Stimulated activated CD4-positive, alpha-beta T cell treated with anti-CD3 and anti-CD28 coated beads, Interleukin-1b, Interleukin-23, amount 100 ng/mL, for 1 hour (primary cell): ENCODE measurements at places on chromosomes 3 and 15.

- DNase-seq: no peak
These were observed 199.6 kb upstream of the NAALADL2 start for GRCh38 chr3:174659511-174659910.

GRCh38 chr15:39621210-39621609 is 40.3 kb downstream of the THBS1 start:
- no peak for DNase-seq

DNA sequence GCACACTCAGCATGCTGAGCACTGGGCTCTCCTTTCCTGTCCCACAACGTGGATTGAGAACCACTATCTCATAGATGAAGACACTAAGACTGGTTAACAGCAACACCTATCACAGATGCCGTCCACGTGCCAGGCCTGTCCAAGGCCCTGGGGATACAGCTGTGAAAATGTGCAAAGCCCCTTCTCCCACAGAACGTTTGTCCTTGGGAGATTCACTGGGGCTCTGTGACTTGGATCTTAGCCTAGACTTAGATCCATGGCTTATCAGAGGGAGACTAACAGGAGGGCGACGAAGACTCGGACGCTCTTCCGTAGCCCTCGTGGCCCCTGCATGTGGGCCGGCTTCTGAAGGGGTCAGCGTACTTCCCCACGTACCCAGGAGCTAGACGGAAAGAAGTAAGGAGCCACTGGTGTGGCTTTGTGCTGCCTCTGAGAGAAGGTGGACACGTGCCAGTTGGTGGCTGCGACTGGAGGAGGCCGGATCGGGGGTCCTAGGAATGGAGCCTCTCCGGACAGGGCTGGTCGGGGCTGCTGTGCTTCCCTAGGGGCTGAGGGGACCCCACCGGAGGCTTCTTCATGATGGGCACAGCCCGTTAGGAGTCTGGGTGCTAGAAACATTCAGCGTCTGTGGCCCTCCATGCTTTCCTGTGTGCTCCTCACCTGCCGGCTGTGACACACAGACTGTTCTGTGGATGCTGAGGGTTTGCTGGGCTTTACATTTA is 964 bp downstream of the NRROS start:
- DNase-seq: no peak

GRCh38 chr3:124558991-124559845 is 171.0 kb upstream of the UMPS start:
- no peak for DNase-seq

- DNase-seq: no peak
These were observed 9.2 kb upstream of the ACSBG1 start for GRCh38 chr15:78243491-78243941.

GRCh38 chr3:56111606-56112304 is 356.5 kb downstream of the ERC2 start:
- no peak for DNase-seq

GRCh38 chr3:150136242-150136641 is 165.5 kb upstream of the PFN2 start:
- DNase-seq: no peak

GRCh38 chr15:50075319-50075718 is 43.7 kb downstream of the ATP8B4 start:
- DNase-seq: no peak

DNA sequence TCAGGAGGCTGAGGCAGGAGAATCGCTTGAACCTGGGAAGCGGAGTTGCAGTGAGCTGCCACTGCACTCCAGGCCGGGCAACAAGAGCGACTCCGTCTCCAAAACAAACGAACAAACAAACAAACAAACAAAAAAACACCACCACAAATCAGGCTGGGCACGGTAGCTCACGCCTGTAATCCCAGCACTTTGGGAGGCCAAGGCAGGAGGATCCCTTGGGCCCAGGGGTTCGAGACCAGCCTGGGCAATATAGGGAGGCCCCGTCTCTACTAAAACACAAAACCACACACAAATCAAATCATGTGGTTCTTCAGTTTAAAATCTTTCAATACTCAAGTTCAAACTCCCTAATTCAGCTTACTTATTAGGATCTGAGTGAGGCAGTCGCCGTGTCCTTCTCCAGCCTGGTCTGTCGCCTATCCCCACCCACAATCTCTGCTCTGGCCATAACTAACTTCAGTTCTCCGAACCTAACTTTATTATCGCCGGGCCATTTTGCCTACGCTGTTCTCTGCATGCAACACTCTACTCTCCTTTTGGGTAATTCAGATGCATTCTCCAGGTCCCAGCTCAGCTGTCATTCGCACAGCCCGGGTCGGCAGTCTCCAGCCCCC is 660 bp upstream of the RTF1 start:
- no peak for DNase-seq

DNA sequence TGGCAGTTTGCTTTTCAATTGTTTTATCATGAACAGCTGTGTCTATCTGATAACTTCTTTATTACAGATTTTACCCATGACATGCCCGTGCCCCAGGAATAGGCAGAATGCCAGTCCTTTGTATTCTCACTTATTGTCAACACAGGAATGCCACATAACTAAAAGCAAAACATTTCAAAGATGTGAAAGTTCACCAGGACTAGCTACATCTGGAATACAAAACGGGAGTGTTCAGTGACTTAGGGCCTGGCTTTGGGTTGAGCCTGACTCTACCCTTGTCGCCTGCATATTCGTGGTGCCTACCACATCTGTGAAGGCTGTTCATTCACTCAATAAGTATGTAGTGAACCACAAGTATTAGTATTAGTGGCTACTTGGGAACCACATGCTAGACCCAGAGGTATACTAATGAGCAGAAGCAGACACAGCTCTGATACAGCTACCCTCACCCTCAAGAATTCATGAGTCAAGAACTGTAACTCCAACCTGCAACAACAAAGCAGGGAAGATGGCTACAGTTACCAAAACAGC is 2.9 kb downstream of the TNFSF10 start:
- DNase-seq: no peak

DNA sequence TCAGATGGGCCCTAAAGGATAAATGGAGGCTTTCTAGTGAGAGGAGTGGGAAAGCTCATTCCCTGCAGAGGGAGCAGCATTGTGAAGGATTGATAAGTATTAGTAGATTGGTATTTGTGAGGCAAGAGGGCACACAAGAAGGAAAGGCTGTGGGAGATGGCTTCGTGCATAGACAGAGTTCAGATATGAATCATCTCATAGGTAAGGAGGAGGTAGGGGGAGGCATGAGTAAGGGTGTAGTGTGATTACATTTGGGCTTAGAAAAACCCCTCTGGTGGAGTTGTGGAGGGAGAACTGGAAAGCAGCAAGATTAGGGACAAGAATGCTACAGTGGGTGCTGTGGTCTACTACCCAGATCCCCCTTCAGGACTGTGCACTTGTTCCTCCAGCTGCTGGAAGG is 29.6 kb downstream of the ONECUT1 start:
- DNase-seq: no peak

DNA sequence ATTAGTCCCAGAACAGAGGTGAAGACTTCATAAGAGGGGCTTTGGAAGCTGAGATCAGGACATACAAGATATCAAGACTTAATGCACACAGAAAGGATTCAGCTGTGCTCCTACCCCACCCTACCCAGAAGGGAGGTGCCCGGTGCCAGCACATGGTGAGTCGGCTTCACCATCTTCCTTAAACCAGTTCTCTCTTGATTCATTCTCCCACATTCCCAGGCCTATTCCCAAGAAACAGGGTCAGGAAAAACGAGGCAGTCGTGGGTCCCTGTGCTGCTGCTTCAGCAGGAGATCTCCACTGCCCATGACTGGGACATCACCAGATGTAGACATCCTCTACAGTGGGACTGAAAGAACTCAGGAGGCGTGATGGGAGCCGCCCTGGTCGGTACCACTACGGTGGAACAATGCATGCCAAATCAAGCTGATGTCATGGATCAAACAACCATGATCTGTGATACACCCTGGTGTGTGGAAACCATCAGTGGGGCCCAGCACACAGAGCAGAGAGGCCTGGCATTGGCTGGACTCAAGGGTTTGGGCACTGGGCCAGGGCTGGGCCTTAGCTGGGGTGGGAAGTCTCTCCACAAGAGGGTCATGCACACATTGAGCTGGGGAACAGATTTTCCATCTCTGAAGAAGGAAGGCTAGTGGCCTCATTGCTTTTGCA is 41.9 kb downstream of the CCDC12 start:
- no peak for DNase-seq

GRCh38 chr15:68885070-68885469 is 45.3 kb upstream of the SPESP1 start:
- DNase-seq: no peak

- DNase-seq: peak; percentile 18
These were observed 1.7 kb downstream of the PKM start for GRCh38 chr15:72229076-72229946.

DNA sequence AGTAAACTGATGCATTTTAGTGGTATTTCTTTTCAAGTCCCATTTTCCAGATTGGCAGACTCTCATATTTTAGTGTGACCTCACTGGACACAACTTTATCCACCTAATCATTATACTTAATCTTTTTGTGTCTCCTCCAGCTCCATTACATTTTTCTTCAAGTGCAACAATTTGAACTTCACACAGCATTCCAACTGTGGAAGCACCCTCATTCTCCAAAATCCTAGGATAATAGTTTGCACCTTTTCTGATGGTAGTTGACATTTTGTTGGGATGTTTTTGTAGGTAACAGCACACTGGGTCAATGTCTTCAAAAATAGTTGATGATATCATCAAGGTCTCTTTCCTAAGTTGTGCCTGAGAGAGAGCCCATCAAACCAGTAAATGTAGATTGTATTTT is 123.1 kb downstream of the RYR3 start:
- no peak for DNase-seq
